Stimulated activated CD4-positive, alpha-beta T cell treated with anti-CD3 and anti-CD28 coated beads, Interleukin-12 subunit alpha, Interleukin-12 subunit beta, amount 100 ng/mL, for 24 hours (primary cell): ENCODE measurements at places on chromosomes 7 and 10.

- DNase-seq = no peak
Measured at GRCh38 chr7:40099837-40100236, 34.6 kb downstream of the MPLKIP start.

DNA sequence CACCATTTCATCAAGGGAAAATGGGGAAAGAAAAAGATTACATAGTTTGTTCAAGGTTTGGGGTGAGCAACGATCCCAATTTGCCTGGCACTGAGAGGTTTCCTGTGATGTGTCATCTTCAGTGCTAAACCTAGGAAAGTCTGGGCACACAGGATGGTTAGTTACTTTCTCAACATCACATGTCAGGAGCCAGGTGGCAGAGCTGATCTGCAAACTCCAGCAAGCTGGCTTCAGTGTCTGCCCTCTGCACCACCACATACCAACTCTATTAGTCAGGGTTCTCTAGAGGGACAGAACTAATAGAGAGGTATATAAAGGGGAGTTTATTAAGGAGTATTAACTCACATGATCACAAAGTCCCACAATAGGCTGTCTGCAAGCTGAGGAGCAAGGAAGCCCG lies 11.3 kb downstream of the ADAM12 start:
- DNase-seq = no peak

GRCh38 chr7:73644688-73645286 lies 20.5 kb upstream of the MLXIPL start:
- DNase-seq = no peak

- no peak for DNase-seq
Measured at GRCh38 chr10:113895018-113895417, 40.6 kb downstream of the NHLRC2 start.

- no peak for DNase-seq
Measured at GRCh38 chr10:13000431-13000830, 1.1 kb downstream of the CCDC3 start.

DNA sequence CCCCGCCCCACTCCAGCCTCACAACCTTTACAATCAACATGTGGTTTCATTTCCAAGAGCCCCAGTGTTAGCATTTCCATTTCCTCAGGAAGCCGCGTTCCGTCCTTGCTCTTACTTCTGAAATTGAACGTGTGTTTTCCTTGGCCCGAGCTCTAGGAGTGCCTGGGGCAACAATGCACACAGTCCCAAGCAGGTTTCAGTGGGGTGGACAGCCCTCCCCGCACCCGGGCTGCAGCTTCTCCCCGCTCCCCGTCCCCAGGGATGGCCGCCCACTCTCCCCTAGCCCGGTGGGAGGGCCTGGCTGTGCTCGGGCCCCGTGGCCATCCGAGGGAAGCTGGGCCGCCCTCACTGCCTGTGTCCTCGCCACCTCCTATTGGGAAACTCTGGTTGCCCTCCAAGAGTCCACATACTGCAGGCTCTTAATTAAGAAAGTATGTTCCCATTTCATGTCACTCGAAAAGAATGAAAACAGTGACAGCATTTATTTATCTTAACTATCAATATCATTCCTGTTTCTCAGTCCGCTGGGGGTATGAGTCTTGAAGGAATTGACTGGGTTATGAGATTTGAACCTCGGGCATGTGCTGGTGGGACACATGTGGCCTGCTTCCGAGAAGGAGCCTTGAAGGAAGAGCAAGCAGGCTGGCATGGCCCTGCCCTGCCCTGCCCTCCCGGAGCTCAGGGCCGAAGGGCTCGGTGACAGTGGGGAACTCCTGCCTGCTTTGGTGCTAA lies 163.8 kb downstream of the GRK5 start:
- no peak for DNase-seq

GRCh38 chr10:133169173-133169947 lies 9.3 kb downstream of the KNDC1 start:
- no peak for DNase-seq

GRCh38 chr7:94655848-94656657 lies at the start of gene SGCE:
Gene SGCE (minus strand): TSS chr7:94656133. CDS start chr7:94656098, 35 bp downstream.
- peak; percentile 24 for DNase-seq

- peak; percentile 21 for DNase-seq
Measured at GRCh38 chr7:44884621-44885393, 523 bp downstream of the PURB start.

GRCh38 chr7:149736478-149737360 lies 36.7 kb downstream of the ZNF467 start:
- no peak for DNase-seq

- DNase-seq = no peak
Measured at GRCh38 chr7:32588657-32589056, 93.4 kb downstream of the AVL9 start.

DNA sequence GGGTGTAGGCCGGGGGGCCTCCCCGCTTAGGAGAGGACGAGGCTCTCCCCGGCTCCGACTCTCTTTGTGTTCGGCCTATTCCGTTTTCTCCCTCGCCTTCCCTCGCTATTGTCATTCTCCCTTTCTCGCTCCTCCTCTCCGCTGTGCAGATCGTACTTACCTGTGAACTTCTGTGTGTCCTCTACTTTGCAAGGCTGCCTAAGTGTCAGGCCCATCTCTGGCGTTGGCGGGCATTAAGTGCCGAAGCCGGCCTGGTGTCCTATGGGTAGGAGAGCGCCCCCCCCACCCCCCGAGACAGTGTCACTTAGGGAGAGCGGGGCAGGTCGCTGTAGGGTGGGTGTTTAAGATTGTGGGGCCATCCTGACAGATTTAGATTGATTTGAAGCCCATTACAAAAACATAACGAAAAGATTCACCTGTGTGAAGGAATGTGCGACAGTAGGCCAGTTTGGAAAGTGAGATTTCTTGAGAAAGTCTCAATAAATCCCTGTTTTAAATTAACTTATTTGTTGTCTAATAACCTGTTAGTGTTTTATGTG lies 579 bp downstream of the RBM33 start:
- no peak for DNase-seq

DNA sequence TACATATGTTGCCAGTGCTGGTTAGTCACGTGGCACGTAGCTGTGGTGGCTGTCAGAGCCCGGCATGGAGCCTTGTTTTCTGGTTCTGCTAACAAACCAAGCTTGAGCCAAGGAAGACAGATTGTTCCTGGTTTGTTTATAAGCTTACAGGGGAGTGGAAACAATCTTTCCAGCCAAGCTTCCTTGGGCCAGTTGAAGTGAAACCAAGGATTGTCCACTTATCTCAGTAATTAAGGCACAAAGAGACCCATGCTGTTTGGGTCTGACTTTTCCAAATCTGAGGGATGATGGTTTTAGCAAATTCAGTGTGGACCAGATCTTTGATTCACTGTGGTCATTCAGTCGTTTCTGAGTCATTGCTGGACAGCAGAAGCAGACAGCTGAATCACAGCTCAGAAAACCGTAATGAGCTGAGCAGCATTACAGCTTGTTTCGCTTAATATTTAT lies 297.3 kb upstream of the COBL start:
- DNase-seq = no peak

- DNase-seq = no peak
Measured at GRCh38 chr7:49580761-49581160, 192.7 kb upstream of the VWC2 start.

GRCh38 chr10:31152421-31153135 lies 120.9 kb upstream of the ZNF438 start:
- no peak for DNase-seq

DNA sequence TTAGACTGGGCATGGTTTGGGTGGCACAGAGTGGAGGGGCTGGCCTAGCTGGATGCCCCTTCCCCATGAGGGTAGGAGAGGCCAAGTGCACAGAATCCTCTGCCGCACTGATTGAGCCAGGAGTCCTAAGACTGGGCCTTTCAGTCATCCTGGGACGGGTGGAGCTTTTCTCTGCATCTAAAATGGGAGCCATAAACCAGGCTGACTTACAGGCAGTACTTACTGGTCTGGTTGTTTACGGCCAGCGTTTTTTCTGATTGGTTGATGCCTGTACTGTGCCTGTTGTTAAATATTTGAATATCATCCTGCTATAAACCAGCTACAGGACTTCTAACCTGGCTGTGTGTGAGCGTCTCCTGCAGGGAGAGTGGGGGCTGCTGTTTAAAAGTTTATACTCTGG lies 107.8 kb downstream of the CDH23 start:
- no peak for DNase-seq

DNA sequence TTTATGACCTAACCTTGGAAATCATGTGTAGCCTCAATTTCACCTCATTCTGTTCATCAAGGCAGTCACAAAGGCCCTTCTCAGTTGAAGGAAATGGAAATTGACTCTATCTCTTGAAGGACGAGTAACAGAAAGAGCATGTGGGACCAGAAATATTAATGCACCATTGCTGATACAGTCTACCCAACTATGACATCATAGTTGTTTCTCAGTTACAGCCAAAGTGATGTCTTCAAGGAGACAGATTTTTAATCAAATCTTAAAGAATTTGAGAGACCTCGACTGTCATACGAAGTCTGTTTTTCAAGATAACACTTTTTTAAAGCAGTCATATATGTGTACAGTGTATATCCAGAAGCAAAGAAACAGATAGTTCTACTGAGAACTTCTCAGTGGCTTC lies 335.7 kb upstream of the PHF14 start:
- DNase-seq = no peak

- no peak for DNase-seq
Measured at GRCh38 chr10:65751896-65752295, 1173.9 kb upstream of the LRRTM3 start.

DNA sequence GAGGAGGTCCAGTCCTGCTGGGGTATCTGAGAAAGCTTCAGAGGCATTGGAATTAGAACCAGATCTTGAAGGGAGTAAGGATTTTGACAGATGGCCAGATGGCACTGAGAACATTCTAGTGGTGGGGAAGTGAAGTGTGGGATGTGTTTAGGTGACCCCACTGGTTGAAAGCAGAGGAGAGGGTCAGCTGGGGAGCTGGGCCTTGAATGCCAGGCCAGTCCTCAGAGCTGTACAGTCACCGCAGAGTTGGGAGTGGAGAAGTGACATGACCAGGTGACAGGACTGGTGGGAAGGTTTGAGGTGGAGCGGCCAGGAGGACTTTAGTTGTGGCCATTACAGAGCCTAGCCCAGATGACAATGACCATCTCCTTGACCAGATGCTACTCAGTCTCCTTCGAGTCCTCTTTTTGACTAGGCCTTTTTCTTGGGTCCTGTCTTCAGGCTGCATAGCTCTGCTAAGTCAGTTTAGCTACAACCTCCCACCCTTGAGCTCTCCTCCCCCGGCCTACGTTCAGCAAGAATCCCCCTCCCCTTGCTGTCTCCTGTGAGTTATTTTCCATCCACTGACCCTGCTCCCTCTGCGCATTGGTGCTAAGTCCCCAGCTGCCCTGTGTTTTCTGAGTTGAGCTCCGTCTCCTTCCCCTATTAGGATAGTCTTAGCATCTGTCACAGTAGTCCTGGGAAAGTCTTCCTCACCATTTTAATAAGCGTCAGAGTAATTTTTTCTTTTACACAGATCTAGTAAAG lies 56.3 kb downstream of the CCNY start:
- DNase-seq = no peak

- no peak for DNase-seq
Measured at GRCh38 chr7:78172933-78173591, 374.5 kb downstream of the PHTF2 start.

DNA sequence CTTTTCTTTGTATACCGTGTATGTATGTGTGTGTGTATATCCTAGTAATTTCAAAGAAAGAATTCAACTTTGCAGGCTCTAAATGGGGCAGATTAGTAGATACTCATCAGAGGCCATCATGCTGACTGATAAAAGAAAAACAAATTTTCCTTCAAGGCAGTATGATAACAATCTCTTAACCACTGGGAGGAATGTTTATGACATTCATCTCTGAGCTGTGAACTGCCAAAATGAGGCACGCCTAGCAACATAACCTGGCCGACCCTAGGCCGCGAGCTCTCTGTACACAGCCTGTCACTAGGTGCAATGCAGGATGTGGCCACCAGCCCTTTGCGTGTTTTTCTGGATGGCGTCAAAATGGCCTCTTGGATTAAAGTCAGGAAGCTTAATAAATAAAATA lies 343.7 kb upstream of the GALNT17 start:
- no peak for DNase-seq

- no peak for DNase-seq
Measured at GRCh38 chr7:83876593-83876992, 227.7 kb upstream of the SEMA3E start.

DNA sequence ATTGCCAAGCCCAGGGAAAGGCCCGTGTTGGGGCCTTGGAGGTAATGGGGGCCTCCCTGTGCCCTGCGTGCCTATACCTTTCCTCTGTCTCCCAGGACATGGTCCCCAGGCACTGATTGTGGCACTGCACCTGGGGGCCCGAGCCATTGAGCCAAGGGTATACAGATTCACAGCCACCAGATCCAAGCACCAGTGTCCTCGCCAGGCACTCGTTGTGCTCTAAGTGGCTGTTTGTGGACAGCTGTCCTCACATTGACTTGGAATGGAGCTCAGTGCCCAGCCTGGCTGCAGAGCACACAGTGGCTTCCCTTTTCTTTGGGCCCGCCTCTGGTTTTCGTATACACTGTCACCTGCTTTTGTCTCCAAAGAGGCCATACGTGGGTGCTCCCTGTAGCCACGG lies 72.0 kb upstream of the BTBD16 start:
- DNase-seq = no peak
